ENCODE measurements at places on chromosomes 16 and 17.
A peak's percentile ranks its signal among the peaks of the same experiment; 100 is the strongest.

- no peak for DNase-seq
Measured at GRCh38 chr17:42136654-42137051, 14.0 kb downstream of the HSPB9 start.

- no peak for DNase-seq
Measured at GRCh38 chr17:80523956-80524712, 20.5 kb upstream of the RPTOR start.

- DNase-seq, result no peak
Measured at GRCh38 chr16:20241321-20241720, 86.0 kb downstream of the GP2 start.

GRCh38 chr17:14417336-14417735 is 116.5 kb downstream of the HS3ST3B1 start:
- DNase-seq, result no peak

DNA sequence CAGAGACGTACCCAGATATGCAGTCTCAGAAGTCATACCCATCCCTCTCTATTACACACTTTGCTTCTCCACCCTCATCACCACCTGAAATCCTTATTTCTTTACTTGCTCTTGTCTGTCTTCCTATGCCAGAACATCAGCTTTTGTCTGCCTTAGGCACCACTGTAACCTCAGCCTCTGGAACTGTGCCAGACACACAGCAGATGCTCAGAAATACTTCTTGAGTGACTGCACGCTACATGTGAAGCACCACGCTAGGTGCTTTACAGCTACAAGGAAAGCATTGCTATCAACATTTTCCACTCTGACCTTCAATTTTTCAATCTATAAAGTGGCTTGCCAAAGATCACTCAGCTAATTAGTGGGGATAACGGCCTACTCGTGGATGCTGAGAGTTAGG is 226.8 kb downstream of the CHD9NB start:
- no peak for DNase-seq

DNA sequence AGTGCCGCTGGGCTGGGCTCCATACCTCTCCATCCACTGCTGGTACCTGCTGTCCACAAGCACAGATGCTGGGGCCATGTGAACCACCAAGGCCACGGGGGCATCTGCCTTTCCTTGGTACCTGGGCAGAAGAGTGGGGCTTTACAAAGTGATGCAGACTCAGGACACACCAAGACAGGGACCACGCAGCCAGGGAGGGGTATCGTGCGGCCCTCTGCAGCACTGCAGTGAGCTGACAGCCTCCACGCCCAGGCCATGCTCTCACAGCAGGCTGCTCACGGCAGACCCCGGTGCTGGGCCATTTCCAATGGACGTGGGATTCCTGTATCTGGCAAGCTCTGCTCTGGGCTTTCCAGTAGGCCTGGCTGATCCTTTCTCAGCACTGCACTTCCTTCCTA is 14.4 kb downstream of the ELAC2 start:
- DNase-seq, result no peak

DNA sequence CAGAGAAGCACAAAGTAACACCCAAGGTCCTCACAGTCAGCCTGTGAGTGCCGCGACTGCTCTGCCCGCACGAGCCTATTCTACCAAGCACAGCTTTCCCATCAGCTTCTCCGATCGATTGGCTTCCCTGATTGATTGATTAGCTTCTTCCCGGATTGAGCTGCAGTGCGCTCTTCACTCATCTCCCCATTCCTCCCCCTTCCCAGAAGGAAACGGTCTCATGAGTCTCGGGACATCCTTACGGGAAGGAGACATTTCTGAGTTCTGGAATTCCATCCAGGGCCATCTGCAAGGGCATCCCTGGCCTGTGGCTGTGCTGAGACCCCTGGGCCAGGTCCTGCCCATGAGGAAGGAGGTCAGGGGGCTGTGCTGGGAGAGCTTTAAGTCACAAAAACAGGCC is 18.0 kb downstream of the PIEZO1 start:
- no peak for DNase-seq

- DNase-seq, result no peak
Measured at GRCh38 chr17:30958187-30958586, 12.7 kb upstream of the RNF135 start.

GRCh38 chr17:12230481-12231354 is 210.0 kb downstream of the MAP2K4 start:
- DNase-seq, result no peak

DNA sequence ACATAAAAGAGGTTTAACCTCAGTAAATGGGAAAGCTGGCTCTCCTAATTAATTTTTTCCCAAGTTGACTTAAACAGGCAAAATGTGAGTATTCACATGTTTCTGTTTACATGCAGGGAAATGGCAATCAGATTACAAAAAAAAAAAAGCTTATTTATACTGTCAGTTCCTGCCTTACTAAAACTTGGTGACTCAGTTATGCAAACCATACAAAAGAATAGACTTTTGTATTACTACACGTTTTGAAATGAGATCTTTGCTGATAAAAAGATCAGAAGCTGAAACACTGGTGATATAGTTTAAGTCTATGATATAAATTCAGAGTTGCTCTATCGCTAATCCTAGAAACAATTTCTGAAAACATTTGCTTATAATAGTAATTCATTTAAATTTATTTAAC is 9.4 kb upstream of the KCNJ2 start:
- DNase-seq, result no peak

DNA sequence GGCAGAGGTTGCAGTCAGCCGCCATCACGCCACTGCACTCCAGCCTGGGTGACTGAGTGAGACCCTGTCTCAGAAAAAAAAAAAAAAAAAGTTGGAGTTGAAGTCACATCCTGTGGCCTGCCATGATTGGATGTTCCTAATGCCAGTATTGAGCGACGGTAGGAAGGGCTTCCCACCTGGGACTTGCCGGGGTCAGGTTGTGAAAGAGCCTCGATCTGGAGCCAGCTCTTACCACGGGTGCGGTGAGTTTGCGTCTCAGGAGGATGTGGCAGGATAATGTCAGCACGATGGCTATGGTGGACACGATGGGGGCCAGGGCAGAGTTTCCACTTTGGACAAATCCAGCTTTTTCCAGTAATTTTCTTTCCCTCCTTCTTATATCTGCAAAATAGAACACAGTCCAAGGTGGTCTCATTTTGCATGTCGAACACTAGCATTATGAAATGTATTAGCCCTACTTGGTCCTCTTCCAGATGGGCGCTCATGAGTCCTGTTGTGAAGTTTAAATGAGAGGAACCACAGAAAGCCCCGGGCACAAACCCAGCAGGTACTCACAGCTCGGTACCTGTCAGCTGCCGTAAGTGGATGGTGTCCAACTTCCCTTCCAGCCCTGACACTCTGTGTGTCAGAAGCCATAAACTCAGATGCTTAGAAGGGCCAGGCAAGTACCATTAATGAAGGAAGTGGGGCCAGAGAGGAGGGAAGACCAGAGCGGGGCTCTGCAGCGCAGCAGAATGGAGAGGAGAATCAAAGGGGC is 22.2 kb downstream of the ABCC12 start:
- DNase-seq, result no peak

- DNase-seq, result no peak
Measured at GRCh38 chr16:11915114-11915643, 577 bp downstream of the GSPT1 start.

DNA sequence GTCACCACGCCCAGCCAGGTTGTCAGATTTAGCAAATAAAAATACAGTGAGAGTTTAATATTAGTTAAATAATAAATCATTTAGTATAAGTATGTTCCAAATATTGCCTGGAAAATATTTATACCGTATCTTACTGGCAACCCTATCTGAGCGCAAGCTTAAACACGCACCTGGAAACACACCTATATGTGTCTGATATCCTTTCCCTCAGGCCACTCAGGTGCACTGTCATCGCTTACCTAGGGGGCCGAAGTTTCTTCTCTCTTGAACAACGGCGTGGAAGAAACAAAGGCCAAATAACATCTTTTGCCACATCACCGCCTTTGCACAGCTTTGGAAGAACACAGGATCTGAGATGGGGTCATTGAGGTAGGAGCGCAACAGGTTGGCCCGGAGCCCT is 54.0 kb downstream of the LYRM1 start:
- DNase-seq, result no peak

DNA sequence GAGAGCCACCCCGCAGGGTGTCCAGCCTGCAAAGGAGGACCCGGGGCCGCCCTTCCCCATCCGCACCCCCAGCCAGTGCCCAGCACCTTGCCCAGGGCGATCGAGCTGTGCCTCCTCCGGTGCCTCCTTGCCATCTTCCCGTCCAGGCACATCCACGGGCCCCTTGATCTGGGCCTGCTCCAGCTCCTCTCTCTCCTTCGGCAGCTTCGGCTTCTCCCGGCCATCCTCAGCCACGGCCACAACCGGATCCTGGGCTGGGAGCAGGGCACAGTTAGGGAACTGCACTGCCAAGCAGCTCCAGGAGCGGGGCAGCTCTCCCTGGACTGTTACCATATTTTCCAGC is 13.8 kb downstream of the NDUFAF8 start:
- DNase-seq, result no peak

DNA sequence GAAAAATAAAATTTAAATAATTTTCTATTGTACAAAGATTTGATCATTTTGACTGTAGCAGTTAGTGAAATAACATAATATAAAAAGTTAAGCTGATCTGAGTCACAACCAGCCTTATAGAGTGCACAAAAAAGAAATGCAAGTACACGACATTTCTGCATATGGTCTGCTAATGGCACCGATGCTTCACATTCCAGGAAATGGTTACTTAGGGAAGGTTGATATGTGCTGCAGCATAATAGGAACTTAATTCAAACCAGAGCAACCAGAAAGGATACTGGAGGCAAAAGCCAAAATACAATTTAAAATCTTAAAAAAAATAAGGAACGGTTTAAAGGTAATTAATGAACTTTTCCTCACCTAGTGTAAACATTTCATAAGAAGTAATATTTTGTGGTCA is 10.0 kb upstream of the CFDP1 start:
- no peak for DNase-seq

GRCh38 chr17:13346996-13347762 is 254.6 kb downstream of the HS3ST3A1 start:
- DNase-seq, result peak; percentile 93

- no peak for DNase-seq
Measured at GRCh38 chr17:63490329-63490728, 13.5 kb downstream of the ACE start.

DNA sequence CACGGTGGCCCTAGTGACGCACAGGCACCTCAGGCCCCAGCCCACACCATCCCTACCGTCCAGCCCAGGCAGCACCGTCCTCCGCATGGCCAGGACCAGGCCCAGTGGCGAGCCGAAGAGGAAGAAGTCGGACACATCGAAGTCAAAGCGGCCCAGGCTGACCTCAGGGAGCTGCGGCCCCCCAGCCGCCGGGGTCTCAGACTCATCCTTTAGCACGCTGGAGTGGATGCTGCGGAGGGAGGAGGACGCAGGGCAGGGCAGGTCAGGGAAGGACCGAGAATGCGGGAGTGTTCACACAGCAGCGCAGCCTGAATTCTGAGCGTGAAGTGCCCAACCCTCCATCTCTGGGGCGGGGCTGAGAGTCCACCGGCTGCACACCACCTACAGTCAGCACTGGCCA is 30.1 kb downstream of the PIMREG start:
- DNase-seq, result no peak

- DNase-seq, result peak; percentile 23
Measured at GRCh38 chr17:67475161-67475937, 98.3 kb downstream of the PITPNC1 start.

GRCh38 chr17:49738456-49739163 is 25.3 kb downstream of the FAM117A start:
- DNase-seq, result no peak

- DNase-seq, result no peak
Measured at GRCh38 chr17:40812639-40813038, 9.8 kb downstream of the KRT10 start.

- DNase-seq, result no peak
Measured at GRCh38 chr17:79922116-79922601, 82.9 kb upstream of the CBX4 start.

DNA sequence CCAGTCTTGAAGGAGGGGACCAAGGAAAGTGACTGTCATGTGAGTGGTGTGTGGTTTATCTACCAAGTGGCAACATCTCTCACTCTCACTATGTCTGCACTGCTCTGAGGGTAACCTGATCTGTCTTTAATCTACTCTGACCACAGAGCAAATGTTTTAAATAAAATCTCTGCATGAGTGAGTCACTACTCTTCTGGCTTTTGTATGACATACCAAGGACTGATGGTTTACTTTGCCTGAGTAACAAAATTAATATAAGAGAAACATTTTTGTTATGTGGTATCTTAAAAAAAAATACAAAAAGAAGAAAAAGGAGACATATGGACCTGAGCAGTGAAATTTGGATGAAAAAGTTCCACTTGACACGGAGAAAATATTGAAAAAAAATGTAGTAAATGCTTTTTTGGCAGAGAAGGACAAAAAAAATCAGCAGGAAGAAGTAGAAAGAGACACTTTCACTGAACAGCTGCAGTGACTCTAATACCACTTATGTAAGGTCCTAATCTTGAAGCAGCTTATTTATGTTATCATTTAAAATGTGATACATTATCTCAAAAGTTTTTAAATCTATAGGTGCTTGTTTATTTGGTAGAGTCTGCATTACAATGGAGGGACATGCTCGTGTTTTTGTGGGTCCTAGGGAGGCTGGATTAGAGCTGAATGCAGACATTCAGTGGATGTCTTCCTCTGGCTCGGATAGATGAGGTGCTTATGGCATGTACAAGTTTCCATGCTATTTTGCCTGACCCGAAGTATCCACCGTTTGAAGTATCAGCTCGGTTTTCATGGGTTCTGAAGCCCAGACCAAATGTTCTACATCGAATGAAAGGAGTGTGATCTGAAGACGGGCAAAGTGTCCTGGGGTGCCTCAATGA is 240.7 kb downstream of the MAP2K6 start:
- no peak for DNase-seq

DNA sequence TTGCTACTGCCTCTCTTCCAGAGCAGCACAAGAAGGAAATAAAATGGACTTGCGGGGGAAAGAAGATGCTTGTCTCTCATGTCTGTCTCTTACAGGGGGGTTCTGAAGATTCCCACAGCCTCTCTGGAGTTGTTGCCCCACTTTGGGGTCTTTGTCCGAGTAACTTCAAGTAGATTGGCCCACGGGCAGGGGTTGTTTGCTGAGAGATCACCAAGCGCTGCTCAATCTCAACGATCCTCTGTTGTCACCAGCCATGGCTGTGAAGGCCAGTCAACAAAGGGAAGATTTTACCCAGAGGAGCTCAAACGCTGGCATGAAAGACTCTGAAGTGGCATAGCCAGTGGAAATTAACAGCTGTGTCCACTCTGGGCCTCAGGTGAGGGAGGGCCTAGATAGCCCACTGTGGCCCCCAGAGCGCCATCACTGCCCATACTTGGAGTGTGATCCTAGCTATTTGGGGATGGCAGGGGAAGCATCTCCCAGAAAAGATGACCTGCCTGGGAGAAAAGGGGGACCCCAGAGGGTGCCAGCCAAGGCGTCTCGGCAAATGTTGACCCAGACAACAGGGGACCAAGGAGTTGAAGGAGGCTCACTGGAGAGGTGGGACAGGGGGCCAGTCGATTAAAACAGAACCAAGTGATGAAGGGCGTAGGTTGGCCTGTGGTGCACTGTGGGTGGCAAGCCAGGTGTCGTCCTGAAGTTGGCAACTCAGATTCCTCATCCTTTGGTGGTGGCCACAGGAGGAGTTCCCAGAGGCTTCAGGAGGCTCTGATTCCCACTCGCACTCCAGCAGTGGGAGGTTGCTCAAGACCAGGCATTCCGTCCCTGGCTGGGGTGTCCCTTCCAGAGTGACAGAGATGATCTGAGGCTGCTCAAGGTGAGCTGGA is 28.0 kb downstream of the SLC13A5 start:
- DNase-seq, result no peak

- no peak for DNase-seq
Measured at GRCh38 chr17:46195939-46196716, 2.9 kb upstream of the KANSL1 start.

All from keratinocyte (primary cell).